ENCODE measurements at places on chromosomes 7 and 10.

GRCh38 chr10:122236690-122237306 lies 34.3 kb upstream of the BTBD16 start:
- DNase-seq, result peak; percentile 59

- DNase-seq, result no peak
Observed at GRCh38 chr10:71399946-71400345, 3.2 kb downstream of the CDH23 start.

DNA sequence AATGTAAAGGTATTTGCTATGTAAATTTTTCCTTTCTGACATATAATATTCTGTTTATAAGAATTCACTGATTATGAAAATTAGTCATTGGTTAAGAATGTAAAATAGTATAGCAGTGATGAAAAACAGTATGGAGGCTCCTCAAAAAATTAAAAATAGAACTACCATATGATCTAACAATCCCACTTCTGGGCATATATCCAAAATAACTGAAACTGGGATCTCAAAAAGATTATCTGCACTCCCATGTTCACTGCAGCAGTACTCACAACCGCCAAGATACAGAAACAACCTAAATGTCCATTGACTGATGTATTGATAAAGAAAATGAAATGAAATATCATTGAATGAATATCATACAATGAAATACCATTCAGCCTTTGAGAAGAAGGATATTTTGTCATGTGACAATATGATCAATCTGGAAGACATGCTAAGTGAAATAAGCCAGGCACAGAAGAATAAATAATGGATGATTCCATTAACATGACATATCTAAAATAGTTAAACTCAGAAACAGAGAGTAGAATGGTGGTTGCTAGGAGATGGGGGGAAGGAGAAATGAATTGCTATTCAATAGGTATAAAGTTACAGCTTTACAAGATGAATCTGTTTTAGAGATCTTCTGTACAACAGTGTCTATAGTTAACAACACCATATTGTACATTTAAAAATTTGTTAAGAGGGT lies 14.0 kb downstream of the C10orf88 start:
- no peak for DNase-seq

DNA sequence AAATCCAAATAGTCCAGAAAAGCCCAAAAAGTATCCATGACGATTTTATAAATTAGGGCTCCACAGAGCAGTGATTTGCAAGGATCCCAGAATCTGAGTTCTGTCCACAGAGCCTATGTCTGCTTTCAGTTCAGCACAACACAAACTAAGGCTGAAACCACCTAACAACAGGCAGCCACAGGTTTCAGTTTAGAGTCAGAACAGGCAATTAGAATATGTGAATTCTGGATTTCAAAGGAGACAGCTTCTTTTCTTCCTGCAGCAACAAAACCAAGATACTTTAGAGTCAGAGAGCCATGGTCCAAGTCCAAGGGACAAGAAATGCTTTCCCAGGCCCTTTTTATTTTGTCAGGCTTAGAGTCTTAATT lies 23.6 kb downstream of the IFIT3 start:
- no peak for DNase-seq

GRCh38 chr10:125247576-125247975 lies 87.2 kb upstream of the CTBP2 start:
- no peak for DNase-seq

- DNase-seq, result peak; percentile 60
Observed at GRCh38 chr7:27921081-27921836, 181.3 kb downstream of the TAX1BP1 start.

DNA sequence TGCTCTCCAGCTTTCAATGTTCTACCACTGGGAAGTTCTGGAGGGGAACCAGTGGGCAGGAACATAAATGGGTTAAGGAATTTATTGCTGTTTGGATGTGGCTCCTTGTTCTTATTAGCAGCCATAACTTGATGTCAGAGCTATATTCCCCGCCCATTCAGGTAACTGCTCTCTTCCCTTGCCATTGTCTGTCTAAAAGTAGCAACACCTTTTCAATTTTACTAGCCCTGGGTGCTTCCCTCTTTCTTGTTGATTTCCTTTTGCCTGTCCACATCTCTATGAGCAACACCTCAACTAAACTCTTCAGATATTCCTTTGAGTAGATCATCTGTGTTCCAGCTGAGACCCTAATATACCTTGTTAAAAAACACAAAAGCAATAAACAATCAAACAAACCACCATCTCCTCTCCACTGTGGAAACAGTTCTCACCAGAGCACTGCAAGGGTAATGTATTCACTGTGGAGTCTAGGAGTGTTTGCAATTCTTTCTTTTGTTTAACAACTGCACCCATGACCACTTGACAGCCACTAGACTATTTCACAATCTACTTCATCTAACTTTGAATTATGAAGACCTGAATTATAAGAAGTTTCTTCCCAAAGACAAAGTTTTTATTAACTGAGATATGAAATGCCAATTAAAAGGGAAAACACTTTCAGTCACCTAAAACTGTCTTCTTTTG lies 436.7 kb downstream of the IPMK start:
- DNase-seq, result no peak

DNA sequence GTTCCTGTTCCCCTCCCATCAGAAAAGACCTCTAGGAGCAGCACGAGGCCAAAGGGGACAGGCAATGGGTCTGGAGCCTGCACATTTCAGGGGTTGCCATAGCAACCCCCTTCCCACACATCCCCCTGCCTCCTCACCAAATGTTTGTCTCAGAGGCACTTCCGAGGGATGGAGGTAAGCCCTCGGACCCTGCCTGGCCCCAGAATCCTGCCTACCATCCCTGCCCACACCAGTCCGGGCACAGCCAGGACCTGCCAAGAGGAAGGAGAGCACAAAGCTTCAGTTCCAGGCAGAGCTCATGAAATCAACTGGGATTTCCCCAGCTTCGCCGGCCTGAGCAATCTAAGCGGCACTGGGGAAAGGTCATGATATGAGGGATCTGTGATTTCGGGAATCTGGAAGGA lies 175.0 kb upstream of the PLXNA4 start:
- DNase-seq, result no peak

- DNase-seq, result no peak
Observed at GRCh38 chr7:124251636-124252035, 218.8 kb upstream of the TMEM229A start.

- no peak for DNase-seq
Observed at GRCh38 chr10:22780474-22780885, 66.1 kb upstream of the PIP4K2A start.

- DNase-seq, result no peak
Observed at GRCh38 chr10:49151025-49151445, 17.2 kb upstream of the FAM170B start.

DNA sequence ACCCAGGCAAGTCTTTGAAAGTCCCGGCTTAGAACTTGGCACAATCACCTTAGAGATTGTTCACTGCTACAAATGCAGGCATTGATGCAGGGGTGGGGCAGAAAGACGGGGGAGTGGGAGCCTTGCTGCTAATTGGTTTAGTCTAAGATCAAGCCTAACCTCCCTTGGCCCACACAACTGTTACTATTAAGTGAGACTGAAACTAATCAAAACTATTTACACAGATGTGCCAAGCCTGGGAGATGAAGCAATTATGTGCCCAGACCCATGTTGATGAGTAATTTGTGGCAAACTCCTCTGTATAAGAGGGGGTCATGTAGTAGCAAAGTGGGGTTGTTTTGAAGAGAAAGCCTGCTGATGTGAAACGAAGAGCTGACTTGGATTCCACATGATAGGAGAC lies 178.2 kb upstream of the ITGB1 start:
- no peak for DNase-seq

DNA sequence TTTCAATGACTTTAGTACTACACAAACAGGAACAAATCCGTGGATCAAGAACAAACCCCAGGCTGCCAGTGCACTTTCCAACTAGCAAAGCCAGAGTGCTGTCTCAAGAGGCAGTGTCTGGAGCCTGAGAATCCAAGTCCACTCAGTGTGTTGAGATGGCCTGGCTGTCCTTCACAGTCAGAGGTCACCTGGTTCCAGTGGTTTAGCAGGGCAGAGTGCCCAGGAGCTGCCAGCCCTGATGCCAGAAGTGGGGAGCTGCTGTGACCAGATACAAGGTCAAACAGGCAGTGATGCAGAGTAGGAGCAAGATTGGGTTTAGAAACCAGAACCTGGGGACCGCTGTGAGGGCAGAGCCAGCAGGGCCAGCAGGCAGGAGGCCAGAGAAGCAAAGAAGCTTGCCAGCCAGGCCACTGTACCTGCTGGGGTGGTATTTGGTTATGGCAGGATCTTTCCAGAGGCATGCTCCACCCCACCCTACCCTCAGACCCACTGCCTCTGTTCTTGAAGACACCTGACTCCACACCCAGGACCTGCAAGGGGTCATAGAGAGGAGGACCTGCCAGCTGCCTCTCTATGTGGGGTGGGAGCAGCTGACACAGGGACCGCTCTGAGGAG lies 35.6 kb upstream of the C10orf90 start:
- DNase-seq, result no peak

DNA sequence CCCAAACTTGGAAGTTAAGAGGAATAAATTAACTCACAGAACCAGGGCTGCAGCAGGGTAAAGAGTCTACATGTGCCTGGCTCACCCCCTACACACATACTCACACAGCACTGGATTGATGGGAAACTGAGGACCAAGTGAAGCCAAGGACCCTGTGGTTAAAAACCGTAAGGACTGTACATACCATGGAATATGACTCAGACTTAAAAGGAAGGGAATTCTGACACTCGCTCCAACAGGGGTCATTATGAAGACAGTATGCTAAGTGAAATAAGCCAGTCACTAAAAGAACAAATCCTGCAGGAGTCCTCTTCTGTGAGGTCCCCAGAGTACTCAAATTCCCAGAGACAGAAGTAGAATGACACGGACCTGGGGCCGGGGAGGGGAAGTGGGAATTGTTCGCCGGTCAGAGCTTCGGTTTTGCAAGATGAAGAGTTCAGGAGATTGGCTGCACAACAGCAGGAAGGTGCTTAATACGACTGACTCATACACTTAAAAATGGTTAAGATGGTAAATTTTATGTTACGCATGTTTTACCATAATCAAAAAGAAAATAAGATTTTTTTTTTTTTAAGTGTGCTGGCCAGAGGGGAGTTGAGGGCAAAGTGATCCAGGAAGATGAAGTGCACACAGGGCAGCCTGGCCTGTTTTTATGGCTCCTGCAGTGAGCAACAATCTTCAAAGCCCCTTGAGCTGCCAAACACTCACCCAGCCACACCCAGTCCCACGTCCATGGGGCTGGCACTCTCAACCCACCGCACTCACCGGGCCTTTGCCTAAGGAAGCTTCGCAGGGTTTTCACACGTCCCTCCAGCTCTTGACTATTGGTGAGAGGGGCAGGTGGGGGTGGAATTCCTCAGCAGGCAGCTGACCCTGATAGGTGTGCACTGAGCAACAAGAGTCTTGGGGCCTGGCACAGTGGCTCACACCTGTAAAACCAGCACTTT lies 26.4 kb downstream of the DRGX start:
- DNase-seq, result no peak

- DNase-seq, result no peak
Observed at GRCh38 chr10:120975072-120975867, 124.1 kb downstream of the WDR11 start.

- DNase-seq, result no peak
Observed at GRCh38 chr7:132685277-132685676, 109.0 kb upstream of the PLXNA4 start.
